ENCODE measurements at places on chromosomes 12 and 14. TPM values are rescaled to one million over a fixed set of nuclear protein-coding genes. Genes with fewer than 3 reads are reported as not detected.

The LRRIQ1 gene
- 0.79 TPM for total RNA-seq

The RIMKLB gene
- total RNA-seq = 99.1 TPM

The HOXC4 gene
- 1.6 TPM for total RNA-seq

The ALDH1L2 gene
- total RNA-seq = 27.7 TPM

The SPX gene
- total RNA-seq = 0.95 TPM

The PRB2 gene
- not detected for total RNA-seq

The TGFB3 gene
- total RNA-seq = 90.7 TPM

The AQP2 gene
- not detected for total RNA-seq

The NTN4 gene
- 12.8 TPM for total RNA-seq

GRCh38 chr14:44567997-44568396, 60.9 kb upstream of the FSCB start:
- no peak for DNase-seq

- no peak for DNase-seq
These were observed 29.7 kb downstream of the TMCC3 start for GRCh38 chr12:94620621-94621020.

- DNase-seq = no peak
These were observed 18.2 kb upstream of the CLEC2D start for GRCh38 chr12:9651265-9651729.

DNA sequence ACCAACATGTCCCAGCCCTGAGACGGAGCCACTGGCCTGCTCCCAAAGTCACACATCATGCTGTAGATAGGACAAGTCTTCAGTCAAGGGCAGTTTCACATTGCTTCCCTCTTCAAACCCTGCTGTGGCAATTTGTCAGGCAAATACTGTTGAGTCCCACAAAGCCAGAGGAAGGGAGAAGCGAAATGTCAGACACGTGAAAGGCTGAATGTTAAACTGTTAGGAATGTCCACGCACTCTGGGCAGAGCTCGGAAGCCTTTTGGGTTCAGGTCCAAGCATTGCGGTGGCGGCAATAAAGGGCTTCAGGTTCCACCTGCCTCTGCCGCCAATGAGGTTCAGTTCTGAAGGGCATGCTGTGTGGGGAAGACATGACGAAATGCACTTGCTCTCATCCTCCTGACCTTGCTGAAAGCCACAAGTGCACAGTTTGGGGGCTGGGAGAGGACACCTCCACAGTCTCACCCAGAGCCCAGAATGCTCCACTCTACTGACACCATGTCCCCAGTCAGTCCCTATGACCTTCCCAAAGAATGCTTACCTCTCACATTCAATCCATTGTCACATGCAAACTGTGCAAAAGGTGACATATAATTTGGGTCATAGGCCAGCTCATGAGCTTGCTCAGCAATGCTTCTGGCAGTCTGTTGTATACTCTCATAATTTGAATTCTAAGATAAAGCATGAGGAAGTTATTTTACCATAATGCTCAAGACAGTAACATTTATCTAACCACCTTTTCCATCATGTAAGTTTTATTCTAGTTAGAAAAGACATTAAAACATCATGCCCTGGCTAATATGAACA, 35.7 kb downstream of the RAD9B start:
- DNase-seq = no peak

- no peak for DNase-seq
These were observed 4.4 kb upstream of the TBX3 start for GRCh38 chr12:114688256-114688845.

DNA sequence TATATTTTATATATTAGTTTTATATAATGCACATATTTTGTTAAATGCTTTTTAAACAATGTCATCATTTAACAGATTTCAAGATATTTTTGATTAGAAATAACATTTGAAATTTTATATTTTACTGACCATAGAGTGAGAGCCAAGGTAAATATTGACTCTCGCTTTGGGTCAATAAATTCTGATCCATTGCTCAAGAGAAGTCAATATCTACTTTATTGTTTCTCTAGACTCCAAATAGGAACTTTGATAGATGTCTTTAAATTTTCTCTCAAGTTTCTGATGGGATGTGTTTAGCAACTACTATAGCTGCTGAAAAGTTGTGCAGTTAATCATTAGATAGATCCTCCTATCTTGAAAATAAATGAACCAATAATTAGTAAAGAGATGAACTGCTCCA, 61.4 kb upstream of the ATXN7L3B start:
- DNase-seq = no peak

DNA sequence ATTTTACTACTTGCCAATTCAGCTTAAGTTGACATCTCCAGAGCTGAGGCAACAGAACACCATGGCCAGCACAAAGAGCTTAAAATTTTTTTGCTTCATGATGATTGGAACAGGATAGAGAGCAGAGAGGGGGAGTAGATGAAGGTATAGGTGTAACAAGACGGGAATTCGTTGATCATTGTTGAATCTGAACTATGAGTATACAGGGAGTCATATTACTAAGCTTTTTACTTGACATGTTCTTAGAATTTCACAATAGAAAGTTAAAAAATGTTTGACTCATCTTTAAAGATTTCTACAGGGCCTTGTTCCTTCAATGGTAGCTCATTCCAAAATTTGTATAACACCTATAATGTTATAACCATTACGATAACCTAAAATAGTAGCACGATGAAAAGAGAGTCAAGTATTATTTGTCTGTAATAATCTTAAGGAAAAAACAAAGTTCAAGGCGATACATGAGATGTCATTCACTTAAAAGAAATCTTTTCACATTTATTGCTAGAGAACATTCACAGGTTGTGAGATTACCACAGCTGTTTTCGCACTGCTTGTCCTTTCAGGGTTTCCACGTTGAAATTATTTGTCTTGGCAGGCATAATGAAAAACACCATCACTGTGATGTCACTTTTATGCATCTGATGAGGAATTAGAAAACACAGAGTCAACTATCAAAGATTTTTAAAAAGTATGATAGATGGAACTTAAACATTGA, 33.9 kb downstream of the SPX start:
- DNase-seq = no peak

DNA sequence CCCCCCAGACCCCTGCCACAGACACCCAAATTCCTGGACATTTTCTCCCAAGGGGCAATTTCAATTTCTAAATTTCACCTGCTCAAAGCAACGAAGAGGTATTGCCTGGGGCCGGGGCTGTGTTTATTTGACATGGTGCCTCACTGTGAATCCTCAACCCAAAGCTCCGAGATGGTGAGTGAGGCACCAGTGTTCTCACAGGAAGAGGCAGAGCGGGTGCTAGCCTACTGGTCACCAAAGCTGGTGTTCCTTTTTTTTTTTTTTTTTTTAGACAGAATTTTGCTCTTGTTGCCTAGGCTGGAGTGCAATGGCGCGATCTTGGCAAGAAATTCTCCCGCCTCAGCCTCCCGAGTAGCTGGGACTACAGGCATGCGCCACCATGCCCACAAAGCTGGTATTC, 14.8 kb upstream of the SH2B3 start:
- DNase-seq = no peak

DNA sequence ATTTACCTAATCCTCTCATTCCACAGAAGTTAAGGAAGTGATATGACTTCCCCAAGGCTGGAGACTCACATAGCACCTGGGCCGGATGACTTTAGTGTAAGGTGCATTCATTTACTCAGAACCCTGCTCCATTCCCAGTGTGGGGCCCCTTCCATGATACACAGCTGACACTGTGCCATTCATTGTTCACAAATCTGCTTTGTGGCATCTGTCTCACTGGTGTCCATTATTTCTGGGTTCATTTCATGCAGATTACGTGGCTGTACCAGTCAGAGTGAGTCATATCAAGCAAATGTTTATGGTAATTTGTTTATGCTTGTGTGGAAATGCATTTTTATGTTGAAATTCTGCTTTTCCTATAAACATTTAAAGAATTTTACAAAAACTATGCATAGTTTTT, 5.2 kb downstream of the ANO4 start:
- no peak for DNase-seq

DNA sequence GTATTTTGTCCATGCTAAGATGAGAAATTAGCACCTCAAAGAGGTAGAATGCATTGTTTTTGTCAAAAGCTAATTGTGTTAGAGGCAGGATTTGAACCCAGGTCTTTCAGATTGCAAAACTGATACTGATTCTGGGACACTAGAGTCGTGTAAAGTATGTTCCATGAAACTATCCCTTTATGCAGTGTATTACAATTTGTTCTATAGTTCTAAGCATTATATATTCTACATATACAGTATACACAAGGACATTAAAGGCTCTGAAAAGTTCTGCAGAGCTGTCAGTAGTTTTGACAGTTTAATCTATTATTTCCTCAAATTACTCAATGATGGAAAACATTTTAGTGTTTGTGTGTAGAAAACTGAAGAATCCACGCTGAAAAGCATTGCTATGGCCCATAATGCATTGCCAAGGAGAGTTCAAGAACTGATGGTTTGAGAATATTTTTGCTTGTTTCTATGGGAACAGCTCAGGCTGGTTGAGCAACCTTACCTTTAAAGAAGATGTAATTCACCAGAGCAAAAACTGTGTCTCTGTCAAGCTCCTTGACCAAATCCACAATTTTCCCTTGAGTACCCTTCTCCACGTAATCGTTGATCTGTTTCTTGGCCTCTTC, 6.2 kb downstream of the SERPINA1 start:
- no peak for DNase-seq

DNA sequence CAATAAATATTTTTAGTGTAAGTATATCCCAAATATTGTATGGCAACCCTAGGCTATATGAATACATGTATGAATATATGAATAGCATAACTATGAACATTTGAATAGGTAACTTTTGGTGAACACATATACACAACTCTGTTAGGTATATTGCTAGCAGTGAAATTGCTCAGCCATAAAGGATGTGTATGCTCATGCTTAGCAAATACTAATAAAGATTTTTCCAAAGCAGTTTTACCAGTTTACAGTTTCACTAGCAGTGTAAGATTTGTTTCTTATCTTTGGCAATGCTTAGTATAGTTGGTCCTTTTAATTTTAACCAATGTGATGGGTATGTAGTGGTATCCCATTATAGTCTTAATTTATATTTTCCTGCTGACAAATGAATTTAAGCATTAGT, 5.3 kb upstream of the DAAM1 start:
- DNase-seq = no peak

GRCh38 chr14:51080645-51081044, 14.3 kb downstream of the TRIM9 start:
- DNase-seq = no peak

DNA sequence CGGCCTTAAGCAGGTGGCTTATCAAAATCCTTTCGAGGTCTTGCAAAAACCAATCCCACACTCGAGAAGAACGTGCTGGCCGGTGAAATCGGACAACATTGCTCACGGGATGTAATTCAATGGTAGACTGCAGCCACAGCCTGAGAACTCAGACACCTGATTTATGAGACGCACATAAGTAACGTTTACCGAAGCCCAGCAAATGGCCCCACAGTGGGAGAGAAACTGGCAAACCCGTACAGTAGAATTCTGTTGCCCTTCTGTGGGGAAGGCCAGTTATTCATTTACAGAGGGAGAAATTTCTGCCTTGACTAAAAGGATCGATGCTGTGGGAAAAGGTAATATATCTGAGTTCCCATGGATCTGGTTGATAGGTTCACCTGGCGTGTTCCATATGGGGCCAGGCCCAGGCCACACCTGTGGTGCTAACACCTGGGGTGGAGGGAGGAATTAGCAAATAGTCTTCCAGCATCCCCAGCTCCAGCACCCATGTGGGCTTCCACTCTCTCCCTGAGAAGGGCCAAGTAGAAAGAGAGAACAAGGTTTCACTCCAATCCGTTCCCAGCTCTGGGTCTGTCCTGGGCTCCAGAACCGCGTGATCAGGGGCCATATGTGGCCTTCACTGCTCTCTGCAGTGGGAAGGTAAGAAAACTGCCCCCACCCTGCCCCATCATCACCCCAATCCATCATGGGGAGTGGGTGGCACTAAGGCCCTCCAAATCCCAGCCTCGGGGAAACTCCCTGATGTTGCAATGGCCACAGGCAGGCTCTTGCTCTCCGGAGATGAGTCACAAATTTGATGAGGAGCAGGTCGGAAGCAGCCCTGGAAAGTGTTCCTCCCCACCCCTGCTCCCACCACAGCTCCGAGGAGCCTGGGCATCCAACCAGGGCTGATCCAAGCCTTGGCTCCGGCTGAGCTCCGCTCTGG, 12.7 kb downstream of the BDKRB1 start:
- DNase-seq = no peak

Measured in urinary bladder (tissue), 4 donors.